Cerebellum (tissue), 4 donors: ENCODE measurements at places on chromosomes 16 and 17. TPM values are rescaled to one million over a fixed set of nuclear protein-coding genes. Genes with fewer than 3 reads are reported as not detected.

DNA sequence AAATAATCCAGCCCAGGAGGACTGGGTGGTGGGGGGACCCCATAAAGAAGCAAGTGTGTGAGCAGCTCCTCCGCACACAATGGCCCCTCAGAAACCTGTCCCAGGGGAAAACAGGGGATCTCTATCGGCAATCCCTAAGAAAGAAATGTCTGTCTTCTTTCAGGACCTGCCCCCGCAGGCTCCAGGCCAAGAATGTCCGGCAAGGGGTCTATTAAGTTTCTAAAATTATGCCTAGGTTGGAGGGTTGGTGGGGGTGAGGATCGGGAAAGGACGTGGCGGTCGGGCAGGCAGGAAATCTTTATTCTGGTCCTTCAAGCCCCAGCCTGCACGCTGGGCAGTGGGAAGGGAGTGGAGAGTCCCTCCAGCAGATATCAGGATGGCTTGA lies 23.4 kb upstream of the LITAF start:
- DNase-seq, result no peak

SHISA9 gene
- 24.7 TPM for total RNA-seq

DNA sequence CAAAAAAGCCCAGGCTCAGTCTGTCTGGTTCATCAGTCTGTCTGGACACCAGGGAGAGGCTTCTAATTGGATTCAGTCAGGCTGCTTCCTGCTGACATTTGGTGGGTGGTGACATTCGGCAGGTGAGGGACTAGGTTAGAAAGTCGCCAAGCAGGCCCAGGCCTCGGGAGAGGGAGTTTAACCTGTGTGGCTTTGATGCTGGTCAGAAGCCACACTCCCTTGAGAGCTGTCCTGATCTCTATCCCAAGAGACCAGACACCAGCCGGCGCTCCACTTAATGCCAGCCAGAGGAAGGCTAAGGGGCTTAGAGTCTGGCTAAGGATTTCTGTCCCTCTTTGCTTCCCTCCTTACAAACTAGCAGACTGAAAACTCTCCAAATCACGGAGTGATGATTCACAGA lies 135.0 kb downstream of the GSG1L start:
- DNase-seq, result no peak

MT1A gene
- total RNA-seq, result not detected

GRCh38 chr17:8947201-8947600 lies 18.3 kb downstream of the PIK3R5 start:
- DNase-seq, result no peak

BAIAP3 gene
- total RNA-seq, result 8.8 TPM

DNA sequence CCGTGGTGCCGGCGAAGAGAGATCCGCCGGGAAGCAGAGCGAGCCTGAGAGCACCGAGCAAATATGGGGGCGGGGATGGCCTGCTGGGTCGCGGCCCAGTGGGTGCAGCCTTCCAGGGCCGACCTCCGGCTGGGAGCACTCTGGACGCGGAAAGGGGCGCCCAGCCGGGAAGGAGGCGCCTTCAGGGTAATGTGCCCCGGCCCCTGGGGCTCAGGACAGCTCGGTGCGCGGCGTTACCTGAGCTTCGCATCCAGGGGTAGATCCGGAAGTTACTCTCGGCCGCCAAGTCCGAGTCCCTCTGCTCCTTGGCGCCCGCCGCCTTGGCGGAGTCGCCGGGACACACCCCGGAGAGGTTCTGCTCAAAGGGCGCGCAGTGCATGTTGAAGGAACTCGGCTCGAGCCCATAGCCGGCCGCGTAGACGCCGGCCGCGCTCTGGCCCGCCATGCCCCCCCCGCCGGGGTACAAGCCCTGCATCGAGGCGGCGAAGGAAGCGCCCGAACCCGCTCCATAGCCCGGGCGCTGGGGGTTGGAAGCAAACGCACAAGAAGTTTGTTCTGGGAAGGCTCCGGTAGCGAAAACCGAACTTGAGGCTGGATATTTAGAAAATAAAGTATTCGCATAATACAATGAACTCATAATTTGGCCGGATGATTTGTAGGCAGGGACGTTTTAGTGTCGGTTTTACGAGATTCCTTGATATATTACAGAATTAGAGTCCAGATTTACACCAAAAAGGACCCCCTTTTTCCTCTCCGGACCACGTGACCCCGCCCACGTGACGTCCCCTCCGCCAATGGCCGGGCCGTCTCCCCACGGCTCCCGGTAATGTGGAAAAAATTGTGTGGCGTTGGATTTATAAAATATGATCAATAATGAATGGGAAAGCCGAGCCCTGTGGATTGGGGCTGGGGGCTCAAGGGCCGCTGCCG lies at the start of gene HOXB7:
TSS of gene HOXB7 (minus strand) at position 736 of the 930 bp plus-strand sequence. CDS start at position 637, 99 bp downstream.
- peak; percentile 20 for DNase-seq

PIPOX gene
- 6.4 TPM for total RNA-seq

ZNF287 gene
- 25.0 TPM for total RNA-seq

DNA sequence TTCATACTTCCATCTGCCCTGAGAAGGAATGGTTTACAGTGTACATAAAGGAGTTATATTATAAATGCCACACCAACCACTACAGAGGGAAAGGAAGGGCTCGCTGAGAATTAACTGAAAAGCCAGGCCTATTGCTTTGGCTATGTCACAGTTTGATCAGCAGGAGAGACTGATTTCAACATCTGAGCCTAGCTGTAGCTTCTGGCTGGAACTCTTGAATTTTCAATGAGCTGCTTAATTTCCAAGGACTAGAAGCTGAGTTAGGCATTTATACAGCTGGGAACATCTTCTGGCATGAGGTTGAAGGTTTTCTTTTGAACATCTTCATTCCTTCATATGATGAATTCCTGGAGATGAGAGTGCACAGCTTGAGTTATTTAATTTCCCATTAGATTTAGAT lies 47.6 kb upstream of the GNAO1 start:
- no peak for DNase-seq

DNA sequence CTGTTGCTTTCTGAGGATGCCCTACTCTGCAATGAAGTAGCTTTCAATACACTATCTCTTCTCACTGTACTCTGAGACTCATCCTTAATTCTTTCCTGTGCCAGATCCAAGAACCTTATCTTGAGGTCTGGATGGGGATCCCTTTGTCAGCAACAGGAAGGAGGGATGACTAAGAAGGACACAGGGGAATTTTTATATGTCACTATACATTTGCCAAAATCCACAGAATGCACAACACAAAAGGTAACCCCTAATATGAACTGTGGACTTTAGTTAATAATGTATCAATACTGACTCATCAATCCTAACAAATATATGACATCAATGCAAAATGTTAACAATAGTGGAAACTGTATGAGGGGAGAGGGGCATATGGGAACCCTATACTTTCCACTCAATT lies 4.7 kb upstream of the RBBP6 start:
- DNase-seq, result no peak

GRCh38 chr16:54175552-54176375 lies 110.8 kb downstream of the IRX3 start:
- DNase-seq, result no peak

GRCh38 chr17:79633154-79633553 lies 22.3 kb upstream of the RBFOX3 start:
- no peak for DNase-seq

GRCh38 chr17:15194859-15195277 lies 70.3 kb downstream of the PMP22 start:
- no peak for DNase-seq

CKLF gene
- 45.0 TPM for total RNA-seq

GRCh38 chr17:34913001-34913400 lies 48.3 kb downstream of the CCT6B start:
- DNase-seq, result no peak

GRCh38 chr17:6597727-6598126 lies 41.4 kb upstream of the PITPNM3 start:
- DNase-seq, result no peak

DNA sequence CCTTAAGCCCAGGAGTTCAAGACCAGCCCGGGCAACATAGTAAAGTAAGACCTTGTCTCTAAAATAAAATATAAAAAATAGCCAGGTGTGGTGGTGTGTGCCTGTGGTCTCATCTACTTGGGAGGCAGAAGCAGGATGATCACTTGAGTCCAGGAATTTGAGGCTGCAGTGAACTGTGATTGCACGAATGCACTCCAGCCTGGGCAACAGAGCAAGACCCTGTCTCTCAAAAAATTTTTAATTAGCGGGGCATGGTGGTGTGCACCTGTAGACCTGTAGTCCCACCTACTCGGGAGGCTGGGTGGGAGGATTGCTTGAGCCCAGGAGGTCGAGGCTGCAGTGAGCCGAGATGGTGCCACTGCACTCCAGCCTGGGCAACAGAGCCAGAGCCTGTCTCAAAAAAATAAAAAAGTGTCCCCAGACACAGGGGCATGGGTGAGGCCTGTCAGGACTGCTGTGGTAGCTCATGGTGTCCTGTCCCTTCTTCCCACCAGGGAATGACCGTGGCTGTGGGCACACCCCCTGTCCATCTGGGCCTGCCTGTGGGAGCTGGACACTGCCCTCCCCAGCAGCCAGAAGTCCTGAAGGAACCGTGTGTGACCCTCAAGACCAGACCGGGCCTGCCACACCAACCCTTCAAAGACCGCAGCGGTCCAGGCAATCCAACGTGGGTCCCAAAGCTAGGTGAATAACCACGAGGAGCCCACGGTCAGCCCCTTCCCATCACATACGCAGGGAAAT lies 30.8 kb upstream of the GAA start:
- no peak for DNase-seq

FOXN1 gene
- total RNA-seq, result not detected

- peak; percentile 58 for DNase-seq
Measured at GRCh38 chr16:79598348-79599181, 2.0 kb downstream of the MAF start.

DNA sequence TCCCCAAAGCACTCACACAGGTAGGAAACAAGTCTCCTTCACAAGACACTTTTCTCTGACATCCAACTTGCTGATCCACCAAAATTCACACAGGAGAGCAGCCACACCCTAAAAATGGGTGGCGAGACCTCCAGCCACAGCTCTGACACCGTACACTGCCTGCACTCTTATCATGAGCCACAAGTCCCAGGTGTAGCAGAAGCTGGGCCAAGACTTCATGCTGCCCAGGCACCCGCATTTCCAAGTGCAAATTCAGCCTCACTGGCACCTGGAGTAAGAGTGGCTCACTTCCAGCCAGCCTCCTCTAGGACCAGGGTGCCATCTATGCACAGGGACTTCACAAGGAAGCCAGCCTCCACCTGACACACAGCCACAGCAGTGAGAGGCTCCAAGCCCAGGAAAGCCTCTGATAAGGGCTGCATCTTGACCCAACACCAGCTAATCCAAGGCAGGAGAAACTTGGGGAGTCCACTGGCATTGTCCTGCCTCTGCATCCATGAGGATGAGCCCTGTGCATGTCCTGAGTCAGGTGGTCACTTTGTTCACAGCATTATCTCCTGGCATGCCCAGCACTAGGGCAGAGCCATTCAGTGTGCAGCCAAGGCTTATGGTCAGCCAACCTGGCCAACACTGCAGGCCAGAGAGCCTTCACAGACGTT lies 2.6 kb upstream of the ZNF768 start:
- DNase-seq, result no peak

DNA sequence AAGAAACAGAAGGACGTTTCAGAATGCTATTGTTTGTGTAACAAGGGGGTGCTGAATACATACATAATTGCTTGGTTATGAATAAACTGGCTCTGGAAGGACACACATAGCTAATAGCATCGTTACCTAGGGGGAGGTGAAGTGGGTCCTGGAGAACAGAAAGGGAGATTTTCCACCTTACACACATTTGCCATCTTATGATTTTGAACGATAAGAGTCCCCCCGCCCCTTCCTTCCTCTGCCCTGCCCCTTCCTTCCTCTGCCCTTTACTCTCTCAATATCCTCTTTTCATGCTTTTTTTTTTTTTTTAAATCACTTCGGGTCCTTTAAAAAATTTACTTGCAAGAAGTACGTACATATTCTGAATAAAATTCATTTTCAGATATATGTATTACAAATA lies 902 bp upstream of the DHRS7B start:
- DNase-seq, result no peak

GRCh38 chr16:337975-338575 lies 14.4 kb downstream of the AXIN1 start:
- DNase-seq, result peak; percentile 53

C17orf100 gene
- 2.5 TPM for total RNA-seq

DNA sequence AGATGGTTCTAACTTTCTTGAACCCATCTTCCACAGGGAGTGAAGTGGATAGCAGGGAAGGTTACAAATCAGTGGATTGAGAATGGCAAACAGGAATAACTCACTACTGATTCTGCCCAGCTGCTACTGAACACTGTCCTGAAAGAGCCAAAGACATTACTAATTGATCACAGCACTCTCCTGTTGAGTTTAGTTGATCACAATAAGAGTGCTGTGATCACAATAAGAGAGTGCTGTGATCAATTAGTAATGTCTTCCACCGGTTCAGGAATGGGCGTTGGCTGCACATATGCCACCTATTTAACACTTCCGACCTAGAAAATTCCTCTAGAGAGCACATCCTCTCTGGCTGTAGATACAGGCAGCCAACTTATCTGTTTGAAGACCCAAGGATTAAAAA lies 11.4 kb downstream of the CFAP97D1 start:
- no peak for DNase-seq

DNA sequence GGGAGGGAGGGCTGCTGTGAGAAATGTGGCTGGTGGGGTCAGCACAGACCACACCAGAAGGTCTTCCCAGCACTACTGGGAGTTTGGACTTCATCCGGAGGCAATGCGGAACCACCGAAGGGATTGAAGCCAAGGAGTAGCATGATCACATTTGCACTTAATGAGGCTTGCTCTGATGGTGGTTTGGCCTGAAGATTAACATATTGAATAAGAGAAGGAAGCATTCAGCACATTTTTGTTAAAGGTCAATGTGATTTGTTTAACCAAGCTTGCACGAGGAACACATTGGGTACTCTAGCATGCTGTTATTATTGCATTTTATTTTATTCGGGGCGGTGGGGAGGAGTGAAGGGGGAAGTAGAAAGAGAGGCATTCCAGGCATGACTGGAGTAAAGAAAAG lies 378.6 kb downstream of the UTP18 start:
- peak; percentile 26 for DNase-seq

CACNG3 gene
- total RNA-seq, result 2.6 TPM

GRCh38 chr17:34644941-34645550 lies 65.7 kb downstream of the TMEM132E start:
- DNase-seq, result no peak

- peak; percentile 68 for DNase-seq
Measured at GRCh38 chr17:19762515-19762961, 14.4 kb upstream of the ALDH3A1 start.

KRT33B gene
- not detected for total RNA-seq

FBRS gene
- total RNA-seq, result 16.6 TPM

- DNase-seq, result no peak
Measured at GRCh38 chr16:53094013-53094630, 39.3 kb downstream of the CHD9 start.
